Left cardiac atrium (tissue), 4 donors: ENCODE measurements at places on chromosomes 1 and 21. TPM values are rescaled to one million over a fixed set of nuclear protein-coding genes. Genes with fewer than 3 reads are reported as not detected.

The SFPQ gene
- total RNA-seq: 129 TPM

The ZFYVE9 gene
- total RNA-seq: 16.1 TPM

The KRTAP21-2 gene
- total RNA-seq: not detected

The RCSD1 gene
- total RNA-seq: 33.6 TPM

The SLC16A1 gene
- 80.0 TPM for total RNA-seq

The TTC4 gene
- total RNA-seq: 11.0 TPM

The FUCA1 gene
- total RNA-seq: 17.0 TPM

GRCh38 chr1:107048241-107048640, 8.2 kb upstream of the PRMT6 start:
- no peak for DNase-seq

DNA sequence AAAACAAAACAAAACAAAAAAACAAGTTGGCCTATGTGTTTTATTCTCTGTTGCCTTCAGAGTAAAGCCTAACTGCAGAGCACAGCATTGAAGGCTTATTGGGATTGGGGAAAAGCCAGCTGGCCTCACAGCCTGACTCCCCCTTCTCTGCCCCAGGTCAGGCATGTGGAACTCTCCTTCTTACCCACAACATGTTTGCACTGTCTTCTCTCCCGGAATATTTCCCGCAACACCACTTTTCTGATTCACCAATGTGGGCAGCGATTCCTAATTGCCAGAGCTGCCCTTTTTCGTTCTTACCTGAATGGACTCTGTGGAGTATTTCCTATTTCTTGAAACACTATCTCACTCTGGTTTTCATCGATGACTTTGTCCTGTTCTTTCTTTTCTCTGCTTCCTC, 2.8 kb upstream of the TARBP1 start:
- DNase-seq: no peak

GRCh38 chr1:203057911-203058675, 27.7 kb downstream of the MYOG start:
- no peak for DNase-seq

- no peak for DNase-seq
Measured at GRCh38 chr1:163230827-163231226, 28.1 kb upstream of the RGS5 start.

GRCh38 chr1:173580658-173581057, 22.2 kb downstream of the SLC9C2 start:
- DNase-seq: no peak

- no peak for DNase-seq
Measured at GRCh38 chr1:150513351-150513791, 2.2 kb upstream of the FALEC start.

DNA sequence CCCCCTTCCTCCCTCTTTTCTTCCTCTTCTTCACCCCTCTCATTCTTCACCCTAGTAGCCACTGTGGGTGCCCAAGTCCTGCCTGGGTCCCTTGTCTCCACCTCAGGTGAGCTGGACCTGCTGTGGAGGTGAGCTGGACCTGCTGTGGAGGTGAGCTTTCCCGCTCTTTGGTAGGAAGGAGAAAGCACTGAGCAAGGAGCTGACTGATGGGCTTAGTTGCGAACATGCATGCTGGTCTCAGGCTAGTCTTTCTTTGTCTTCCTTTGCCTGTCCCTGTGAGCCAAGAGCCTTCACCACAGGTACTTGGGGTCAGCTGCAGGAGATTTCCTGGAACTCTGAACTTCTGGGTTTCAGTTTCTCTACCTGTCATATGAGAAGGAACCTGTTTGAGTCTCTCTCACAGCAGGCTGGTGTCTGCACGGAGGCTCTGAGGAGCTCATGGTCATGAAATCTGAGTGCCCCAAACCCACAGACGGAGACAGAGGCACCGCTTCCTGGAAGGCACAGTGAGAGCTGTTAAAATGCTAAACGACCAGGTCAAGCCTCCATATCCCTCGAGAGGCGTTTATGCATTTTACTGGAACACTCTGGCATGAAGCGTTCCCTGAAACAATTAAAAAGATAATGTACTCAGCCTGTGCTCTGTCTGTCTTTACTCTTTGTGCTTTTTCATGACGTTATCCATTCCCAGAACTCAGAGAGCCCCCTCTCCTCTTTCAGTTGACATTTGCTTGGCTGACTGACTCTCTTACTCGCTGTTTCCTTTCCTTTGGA, 69.5 kb downstream of the RHOU start:
- no peak for DNase-seq

GRCh38 chr1:41653574-41653973, 169.1 kb upstream of the EDN2 start:
- DNase-seq: no peak

- no peak for DNase-seq
Measured at GRCh38 chr1:67170751-67171573, 4.7 kb downstream of the IL23R start.

- no peak for DNase-seq
Measured at GRCh38 chr1:108505763-108506070, 54.2 kb upstream of the EEIG2 start.

DNA sequence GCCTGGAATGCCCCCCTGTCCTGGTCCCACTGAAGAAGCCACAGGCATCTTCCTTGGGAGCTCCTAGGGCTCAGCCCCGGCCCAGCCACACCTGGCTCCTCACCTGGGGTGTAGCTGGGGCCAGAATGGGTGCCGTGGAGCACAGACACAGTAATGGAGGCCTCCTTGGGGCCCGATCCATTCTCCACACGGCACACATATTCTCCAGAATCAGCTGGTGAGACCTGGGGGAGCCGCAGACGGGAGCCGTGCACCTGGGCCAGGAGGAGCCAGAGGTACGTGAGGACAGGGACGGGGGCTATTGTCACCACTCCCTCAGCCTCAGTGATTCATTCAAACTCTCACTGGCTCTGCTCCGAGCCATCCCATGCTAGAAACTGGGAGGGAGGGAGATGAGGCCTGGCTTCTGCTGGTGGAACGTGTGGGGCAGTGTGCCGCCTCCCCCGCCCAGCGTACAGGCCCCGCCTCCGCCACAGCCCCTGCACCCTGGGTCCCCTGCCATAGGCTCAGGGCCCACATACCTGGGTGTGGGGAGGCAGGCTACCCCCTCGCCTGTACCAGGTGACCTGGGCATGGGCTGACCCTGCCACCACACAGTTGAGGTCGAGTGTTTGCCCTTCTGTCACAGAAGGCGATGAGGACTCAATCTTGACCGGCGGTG, 42.2 kb downstream of the LDLRAD2 start:
- no peak for DNase-seq

DNA sequence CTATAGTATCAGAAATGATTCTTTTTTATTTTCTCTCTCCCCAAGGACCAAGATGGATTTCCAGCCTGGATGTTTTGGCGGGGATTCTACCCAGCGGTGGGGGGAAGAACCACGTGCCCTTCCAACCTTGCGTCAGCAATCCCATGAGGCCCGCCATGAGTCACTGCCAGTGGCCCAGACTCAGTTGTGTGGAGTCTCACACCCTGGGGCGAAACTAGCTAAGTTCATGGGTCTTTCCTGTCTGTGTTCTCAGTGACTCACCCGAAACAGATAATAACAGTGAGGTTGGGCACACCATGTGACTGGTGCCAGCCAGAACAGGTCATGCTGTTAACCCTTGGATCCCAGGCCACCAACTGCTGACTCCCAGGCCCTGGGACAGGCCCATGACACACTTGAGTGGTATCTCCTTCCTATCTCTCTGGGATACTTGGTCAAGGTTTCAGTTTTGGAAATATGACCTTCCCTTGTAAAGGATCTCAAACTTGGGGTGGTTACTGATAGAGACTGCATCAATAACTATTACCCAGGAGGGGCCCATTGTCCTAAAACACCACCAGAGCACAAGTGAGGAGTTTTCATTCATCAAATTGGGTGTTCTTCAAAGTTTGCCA, 98.0 kb upstream of the DUSP10 start:
- peak; percentile 76 for DNase-seq

- no peak for DNase-seq
Measured at GRCh38 chr1:1626207-1627141, 5.5 kb upstream of the MMP23B start.

DNA sequence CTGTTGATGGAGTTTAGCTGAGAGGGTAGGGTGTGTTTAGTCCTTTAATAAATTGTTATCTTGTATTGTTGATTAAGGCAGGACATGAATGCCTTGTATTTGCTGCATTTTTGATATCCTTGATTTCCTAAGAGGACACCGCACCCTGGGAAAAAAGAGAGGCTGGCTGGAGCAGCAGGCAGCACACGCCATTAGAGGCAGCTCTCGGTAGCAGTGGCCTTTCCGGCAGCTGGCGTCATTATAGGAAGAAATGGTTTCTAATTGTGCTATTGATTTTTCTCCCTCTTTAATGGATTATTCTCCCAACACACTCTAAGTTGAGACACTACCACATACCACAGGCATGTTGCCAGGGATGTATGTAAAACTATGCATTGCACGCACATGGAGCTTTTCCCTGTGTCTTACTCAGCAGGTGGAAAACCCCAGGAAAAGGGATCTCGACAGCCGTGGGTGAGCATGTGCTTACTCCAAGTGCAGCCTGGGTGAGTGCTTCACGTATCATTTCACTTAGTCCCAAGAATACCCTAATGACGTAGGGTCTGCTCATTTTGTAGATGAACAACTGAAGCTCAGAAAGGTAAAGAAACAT, 440.4 kb upstream of the RUNX1 start:
- DNase-seq: no peak

DNA sequence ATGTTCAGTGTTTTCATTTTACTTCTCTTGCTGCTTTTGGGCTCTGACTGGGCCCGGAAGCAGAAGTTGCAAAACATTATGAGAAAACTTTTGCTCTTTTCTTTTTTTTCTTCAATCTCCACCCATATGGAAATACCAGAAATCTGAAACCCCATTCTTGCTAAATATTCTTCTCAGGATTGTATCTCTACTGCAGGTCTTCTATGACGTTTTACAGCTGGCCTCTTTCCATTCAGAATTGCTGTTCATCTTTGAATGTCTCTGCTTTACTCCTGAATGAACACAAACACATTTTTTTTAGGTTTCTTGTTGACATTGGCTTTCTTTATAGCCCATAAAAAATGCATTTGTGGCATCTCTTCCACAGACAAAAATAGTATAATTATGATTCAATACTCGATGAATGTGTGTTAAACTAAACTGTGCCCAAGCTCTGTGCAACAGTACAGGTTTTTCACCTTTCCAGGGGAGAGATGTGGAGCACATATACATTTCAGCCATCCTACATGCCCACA, 18.8 kb downstream of the PTPRC start:
- no peak for DNase-seq

DNA sequence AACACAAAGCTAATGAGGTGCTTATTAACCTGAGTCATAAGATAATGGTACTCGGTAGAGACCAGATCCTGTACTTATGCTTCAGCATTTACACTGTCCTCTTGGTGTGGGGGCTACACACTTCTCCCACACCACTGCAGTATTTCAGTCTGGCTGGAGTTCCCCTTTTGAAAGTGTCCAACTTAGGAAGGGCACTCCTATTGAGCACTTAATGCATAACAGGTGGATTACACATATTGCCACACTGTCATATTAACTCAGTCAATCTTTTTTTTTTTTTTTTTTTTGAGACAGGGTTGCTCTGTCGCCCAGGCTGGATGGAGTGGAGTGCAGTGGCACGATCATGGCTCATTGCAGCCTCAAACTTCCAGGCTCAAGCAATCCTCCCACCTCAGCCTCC, 1.5 kb downstream of the GPATCH4 start:
- no peak for DNase-seq

DNA sequence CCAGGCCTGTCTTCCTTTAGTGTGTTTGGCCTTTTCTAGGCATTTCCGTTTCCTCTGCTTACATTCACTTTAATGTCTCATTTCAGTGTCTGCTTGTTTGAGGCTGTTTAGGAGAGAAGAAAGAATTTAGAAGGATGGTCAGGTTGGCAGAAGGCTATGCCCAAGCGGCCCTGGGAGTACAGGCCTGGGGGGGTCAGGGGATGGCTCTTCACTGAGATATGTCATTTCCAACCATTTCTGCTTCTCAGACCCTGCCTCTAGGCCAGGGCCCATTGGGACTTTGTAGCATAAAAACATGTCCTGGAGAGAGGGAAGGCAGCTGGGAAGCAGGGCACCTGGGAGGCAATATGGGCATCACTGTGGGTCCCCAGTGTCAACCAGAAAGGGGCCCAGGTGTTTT, 86.0 kb downstream of the DDX20 start:
- DNase-seq: no peak

- DNase-seq: no peak
Measured at GRCh38 chr1:86860424-86860823, 53.5 kb downstream of the SELENOF start.

- DNase-seq: no peak
Measured at GRCh38 chr1:185804206-185804605, 70.0 kb downstream of the HMCN1 start.

DNA sequence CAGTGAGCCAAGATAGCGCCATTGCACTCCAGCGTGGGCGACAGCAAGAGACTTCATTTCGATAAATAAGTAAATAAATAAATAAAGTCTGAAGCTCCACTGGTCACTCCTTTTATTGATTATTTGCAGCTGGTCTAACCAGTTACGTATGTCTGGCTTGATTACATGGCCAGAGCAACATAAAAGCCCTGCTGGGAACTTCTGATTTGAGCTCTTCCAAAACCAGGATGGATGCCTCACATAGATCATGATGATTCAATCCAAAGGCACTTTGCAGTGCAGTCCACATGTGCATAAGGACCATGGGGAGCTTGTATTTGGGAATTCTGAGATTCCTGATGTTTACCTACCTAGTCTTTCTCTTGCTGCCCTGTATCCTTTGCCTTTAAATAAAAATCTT, 24.0 kb downstream of the NSUN4 start:
- DNase-seq: no peak

DNA sequence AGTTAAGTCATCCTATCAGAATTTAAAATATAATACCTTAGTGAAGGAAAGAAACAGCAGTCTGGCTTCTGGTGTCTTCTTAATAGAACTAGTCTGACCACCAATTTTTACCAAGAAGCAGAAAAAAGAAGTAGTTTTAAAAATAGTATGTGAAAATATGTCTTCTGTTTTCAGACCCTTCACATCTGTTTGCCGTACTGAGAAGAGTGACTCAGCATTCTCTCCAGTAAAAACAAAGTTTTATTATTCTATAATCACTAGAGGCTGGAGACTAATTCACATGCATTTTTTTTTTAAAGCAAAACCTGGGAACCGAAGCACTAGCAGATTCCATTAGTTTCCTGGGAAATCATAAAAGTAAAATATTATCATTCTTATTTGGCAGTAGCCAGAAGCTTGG, 163.8 kb downstream of the COL24A1 start:
- no peak for DNase-seq
